Activated effector memory CD4-positive, alpha-beta T cell treated with Interleukin-2 at 50 U/mL for 16 hours (primary cell): ENCODE measurements at places on chromosomes 6 and 20.
A peak's percentile ranks its signal among the peaks of the same experiment; 100 is the strongest.

DNA sequence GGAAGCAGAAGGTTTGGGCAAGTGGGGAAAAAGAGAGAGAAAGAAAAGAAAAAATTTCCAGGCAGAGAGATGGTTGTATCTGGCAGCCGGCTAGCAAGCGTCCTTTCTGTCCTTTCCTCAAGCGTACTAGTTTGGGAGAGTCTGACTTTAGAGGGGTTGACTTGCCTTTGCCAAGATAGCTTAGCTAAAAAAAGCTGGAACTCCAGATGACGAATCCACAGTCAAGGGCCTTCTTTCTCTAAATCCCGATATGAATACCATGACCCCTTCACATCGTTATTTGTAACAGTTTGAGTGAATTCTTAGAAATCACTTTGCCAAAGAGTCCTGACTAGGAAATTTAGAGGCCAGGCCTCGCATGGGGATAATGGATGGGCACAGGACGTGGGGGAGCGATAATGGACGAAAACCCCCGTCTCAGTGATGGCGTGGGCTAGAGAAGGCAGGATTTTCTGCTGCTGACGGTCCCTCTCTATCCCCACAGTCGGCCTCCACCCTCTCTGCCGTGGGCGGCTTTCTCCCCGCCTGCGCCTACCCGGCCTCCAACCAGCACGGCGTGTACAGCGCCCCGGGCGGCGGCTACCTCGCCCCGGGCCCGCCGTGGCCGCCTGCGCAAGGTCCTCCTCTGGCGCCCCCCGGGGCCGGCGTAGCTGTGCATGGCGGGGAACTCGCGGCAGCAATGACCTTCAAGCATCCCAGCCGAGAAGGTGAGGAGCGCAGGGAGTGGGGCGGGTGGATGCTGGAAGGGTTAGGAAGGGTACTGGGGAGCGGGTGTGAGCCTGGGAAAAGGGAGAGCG, 3.5 kb downstream of the PAX1 start:
- DNase-seq: no peak

- DNase-seq: no peak
Measured at GRCh38 chr6:130602151-130602770, 224.9 kb upstream of the SMLR1 start.

DNA sequence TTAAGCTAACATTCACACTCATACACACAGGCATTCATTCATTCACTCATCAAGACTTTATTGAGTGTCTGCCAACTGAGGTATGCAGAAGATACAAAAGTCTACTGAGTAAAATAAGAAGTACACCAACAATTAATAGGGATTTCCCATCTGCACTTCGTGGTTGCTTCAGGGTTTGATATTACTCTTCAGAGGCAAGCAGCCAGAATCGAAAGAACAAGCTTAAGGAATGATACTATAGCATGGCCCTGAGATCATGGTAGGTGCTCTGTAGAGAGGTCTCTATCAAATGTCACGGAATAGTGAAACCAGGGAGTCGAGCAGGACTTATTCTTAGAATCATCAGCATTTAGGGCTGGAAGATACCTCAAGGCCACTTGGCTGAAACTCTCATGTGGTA, 135.4 kb downstream of the NRN1 start:
- no peak for DNase-seq

DNA sequence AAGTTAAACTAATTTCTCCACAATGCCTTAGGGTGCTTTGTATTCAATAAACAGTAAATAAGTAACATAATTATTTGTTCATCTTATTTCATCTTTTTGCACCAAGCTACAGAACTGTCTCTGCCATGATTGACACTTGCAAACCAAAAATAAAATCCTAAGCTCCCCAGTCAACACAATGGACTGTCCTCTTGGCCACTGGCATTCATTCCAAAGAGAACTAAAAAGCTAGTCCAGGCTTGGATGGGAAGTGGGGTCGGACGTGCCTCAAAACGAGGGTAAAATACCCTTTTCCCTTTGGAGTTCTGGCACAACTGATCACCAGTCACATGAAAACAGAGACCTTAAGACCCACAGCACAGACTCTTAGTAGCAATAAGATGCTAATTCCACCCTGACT, 66.4 kb upstream of the THBS2 start:
- DNase-seq: no peak

GRCh38 chr6:11785415-11785773, 6.8 kb upstream of the ADTRP start:
- no peak for DNase-seq

GRCh38 chr20:23601715-23602114, 4.0 kb downstream of the CST9 start:
- no peak for DNase-seq

GRCh38 chr6:116229287-116229913, 24.5 kb downstream of the TSPYL4 start:
- no peak for DNase-seq

- no peak for DNase-seq
Measured at GRCh38 chr6:163412341-163412740, 2.2 kb upstream of the QKI start.

DNA sequence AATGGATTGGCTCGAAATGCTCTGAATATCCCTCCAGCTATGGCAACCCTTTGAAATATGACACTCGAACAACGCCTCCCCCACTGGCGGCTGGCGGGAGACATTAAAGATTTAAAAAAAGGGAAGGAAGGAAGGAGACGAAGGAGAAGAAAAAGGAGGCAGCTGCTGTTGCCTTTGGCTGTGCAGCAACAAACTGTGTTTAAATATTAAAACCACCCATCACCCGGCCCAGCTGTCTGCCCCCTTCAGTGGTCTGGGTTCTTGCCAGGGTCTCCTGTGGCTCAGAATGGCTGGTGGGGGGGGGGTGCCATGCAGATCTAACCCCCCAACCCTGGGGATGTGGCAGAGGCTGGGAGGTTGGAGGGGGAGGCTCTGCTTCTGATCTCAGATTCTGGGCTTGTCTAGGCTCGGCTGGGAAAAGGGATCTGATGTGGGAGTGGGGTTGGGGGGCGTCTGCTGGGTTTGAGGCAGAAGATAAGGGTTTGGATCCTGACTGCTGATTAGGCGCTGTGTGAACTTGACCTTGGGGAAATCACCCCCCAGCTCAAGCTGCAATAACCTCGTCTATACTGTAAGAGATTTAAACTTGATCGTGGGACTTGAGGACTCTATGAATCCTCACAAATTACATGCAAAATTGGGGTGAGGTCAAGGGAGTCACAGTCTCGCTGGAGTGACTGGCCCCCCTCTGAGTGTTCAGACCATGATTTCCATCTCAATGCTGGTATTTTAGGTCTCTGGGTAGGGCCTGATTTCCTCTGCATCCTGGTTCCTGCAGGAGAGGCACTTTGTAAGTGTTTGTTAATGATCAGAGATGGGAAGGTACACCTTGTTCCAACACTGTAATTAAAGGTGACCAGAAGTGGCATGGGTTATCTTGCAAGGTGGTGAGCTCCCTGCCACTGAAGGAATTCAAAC, 40.3 kb upstream of the BLCAP start:
- DNase-seq: no peak

DNA sequence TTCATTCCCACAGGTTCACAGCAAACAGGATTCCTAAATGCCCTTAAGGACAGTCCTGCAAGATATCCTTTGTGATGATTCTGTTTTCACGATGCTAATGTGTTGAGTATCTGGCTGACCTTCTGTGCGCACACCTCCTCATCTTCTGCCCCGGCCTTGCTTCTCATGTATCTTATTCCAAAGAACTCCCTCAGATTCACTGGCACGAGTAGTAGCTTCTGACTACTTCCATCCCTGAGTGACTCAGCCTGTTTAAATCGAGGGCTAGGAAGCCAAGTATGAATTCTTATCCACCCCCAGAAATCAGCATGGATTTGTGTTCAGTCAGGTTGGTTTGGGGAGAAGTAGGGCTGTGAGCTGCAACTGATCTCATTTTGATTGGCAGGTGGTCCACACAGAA, 190.2 kb upstream of the SNX9 start:
- DNase-seq: no peak

GRCh38 chr6:16183187-16183664, 54.3 kb downstream of the MYLIP start:
- DNase-seq: no peak

DNA sequence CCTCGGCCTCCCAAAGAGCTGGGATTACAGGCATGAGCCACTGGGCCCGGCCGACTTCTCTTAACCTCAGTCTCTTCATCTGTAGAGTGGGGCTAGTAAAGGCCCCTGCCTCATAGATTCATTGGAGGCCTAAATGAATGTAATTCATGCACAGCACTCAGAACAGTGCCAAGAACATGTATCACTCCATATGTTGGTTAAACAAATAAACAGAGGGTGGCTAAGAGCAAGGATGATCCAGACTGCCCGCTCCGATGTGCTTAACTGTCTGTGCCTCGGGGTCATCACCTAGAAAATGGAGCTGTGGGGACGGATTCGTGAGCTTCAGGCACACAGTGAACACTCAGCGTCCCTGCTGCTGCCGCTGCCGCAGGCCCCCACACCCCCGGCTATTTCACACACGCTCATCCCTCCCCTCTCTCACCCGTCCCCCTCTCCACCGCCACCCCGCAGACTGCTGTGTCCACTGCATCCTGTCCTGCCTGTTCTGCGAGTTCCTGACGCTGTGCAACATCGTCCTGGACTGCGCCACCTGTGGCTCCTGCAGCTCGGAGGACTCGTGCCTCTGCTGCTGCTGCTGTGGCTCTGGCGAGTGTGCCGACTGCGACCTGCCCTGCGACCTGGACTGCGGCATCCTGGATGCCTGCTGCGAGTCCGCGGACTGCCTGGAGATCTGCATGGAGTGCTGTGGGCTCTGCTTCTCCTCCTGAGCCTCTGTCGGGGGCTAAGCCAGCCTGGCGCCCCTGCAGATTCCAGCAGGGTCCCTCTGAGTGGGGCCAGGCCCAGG, 14.8 kb downstream of the MDFI start:
- no peak for DNase-seq

GRCh38 chr6:391559-392440, at the start of gene IRF4:
TSS of gene IRF4 (plus strand) at chr6:391752. CDS start at chr6:393153, 1,401 bp downstream.
- peak; percentile 34 for DNase-seq

GRCh38 chr6:95387845-95388244, 189.5 kb upstream of the MANEA start:
- no peak for DNase-seq

- no peak for DNase-seq
Measured at GRCh38 chr6:19839788-19840187, 2.6 kb downstream of the ID4 start.

- DNase-seq: no peak
Measured at GRCh38 chr6:90646940-90647339, 60.1 kb upstream of the MAP3K7 start.

GRCh38 chr20:63061051-63061770, 54.4 kb upstream of the BHLHE23 start:
- DNase-seq: no peak
